Suprapubic skin (tissue), 4 donors: ENCODE measurements at places on chromosomes 6 and 20. TPM values are rescaled to one million over a fixed set of nuclear protein-coding genes. Genes with fewer than 3 reads are reported as not detected.

DNA sequence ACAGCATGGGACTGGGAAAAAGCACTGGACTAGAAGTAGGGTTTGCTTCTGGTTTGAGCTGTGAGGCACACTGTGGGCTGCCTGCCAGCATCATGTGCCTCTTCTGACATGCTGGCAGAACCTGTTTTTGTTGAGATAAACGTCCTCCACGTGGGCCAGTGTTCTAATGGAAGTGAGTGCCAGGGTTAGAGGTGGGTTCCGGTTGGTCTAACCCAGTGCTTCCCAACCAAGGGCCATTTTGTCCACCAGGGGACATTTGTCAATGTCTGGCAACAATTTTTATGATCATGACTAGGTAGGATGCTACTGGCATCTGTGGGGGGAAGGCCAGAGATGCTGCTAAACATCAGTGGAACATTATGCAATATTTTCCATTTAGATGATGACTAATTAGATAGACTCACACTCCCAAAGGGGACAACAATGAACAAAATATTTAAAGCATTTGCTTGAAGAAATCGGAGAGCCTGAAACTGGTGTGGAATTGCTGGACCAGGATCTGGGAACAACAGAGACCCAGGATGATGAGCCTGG, 7.8 kb upstream of the APMAP start:
- DNase-seq: peak; percentile 87

Gene IFNGR1
- total RNA-seq: 88.4 TPM

Gene ADAM33
- total RNA-seq: 16.5 TPM

Gene C6orf58
- not detected for total RNA-seq

DNA sequence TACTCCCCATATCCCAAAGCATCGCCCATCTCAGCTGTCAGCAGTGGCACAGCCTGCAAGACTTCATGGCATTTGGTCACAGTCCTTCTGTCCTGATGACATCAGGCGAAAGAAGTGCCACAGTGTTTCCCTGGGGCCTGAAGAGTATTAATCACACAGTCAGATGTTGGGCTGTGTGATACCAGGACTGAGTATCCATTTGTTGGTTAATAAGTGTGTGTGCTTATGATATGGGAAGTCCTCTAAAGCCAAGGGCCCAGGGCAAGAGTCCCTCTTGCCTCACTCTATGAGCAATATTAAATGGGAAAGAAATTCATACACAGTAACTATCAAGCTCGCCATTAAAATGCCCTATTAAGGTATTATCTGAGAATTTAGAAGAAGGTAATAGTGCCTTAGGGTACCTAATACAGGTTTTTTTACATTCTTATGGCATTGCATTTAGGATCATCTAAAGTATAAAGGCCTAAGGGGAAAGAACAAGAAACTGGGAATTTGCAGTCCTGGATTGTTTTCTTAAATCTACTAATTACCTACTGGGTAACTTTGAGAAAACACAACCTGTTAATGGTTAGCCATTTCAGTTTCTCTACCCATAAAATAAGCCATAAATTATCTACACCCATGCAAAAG, 204.1 kb upstream of the PREP start:
- no peak for DNase-seq

DNA sequence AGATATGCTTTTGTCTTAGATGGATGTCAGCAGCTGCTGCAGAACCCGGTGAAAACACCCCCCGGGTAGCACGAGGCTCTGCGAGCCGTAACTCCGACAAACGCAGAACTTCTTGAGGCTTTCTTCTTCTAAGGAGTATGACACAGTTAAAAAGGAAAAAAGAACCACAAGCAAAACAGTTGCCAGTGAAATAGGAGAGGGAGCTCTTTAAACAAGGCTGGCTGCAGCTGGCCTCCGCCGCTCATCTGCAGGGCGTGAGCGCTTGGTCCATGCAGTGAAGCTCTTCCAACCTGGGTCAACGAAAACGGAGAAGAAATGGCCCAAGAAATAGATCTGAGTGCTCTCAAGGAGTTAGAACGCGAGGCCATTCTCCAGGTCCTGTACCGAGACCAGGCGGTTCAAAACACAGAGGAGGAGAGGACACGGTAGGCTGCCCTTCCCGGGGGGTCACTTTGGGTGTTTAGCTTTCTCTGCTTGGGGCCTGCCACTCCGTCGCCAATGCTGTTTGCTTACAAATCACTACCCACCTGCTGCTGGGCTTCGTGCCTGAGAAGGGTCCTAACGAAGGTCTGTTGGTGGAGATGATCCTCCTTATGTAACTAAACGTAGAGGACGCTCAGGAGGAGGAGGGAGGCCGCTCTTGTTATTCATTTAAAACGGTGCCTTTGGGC, 13.2 kb downstream of the SYTL3 start:
- DNase-seq: no peak
